ENCODE measurements at places on chromosomes 13 and 19. TPM values are rescaled to one million over a fixed set of nuclear protein-coding genes. Genes with fewer than 3 reads are reported as not detected.

Gene C19orf85
- not detected for polyA plus RNA-seq

DNA sequence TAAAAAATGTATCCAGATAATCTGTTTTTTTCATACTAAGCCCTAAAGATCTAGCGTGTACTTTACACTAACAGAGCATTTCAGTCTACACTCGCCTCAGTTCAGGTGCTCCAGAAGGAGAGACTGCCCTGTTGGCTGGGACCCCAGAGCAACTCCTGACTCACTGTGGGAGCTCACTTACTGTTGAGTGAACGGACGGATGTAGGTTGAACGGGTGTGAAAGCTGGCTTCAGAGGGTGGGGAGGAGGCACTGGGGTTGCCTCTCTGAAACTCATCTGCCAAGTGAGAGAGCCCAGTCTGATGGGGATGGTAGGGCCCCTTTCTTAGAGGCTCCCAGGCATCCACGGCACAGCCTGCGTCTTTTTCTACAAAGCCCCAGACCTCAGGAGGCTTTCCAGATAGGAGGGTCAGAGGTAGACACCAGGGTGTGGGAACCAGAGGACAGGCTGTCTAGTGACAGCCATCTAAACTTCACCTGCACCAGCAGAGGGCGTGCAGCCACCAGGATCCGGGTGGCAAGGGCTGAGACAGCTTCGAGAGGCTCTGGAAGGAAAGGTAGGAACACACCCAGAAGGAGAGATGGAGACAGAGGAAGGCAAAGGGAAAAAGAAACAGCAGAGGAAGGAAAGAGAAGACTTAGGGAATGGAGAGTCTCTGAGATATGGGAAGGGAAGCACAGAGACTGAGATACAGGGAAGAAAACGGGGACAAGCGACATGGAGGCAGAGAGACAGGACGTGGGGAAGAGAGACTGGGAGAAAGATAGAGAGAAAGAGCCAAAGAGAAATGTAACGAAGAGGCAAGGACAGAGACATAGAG, 3.7 kb downstream of the KASH5 start:
- H3K27ac ChIP-seq: no peak overlapping the region
- peaks cover 20% of the 10 kb centered on the region for H3K27me3 ChIP-seq
- H3K4me3 ChIP-seq: no peak overlapping the region
- no peaks in the 10 kb centered on the region for H3K36me3 ChIP-seq
- no peaks in the 10 kb centered on the region for H3K4me1 ChIP-seq

DNA sequence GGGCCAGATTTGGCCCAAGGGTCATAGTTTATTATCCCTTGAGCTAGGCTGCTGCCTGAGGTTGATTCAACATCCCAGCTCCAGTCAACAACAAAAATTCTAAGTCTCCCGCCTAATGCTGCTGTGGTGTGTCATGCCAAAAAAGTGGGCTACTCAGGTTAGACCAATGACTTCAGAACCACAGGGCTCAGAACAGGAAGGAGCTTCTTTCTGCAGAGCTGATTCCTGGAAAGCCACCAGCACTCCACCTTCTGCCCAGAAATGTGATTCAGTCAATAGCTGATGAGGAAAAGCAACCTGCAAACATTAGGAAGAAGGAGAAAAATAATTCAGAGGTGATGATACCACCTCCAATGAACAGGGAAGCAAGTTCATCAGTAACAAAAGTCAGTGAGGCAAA, 56.1 kb upstream of the SERPINE3 start:
- no peak overlapping the region for H3K27ac ChIP-seq
- H3K4me3 ChIP-seq: no peak overlapping the region
- no peaks in the 10 kb centered on the region for H3K36me3 ChIP-seq
- no peaks in the 10 kb centered on the region for H3K4me1 ChIP-seq
- H3K27me3 ChIP-seq: no peaks in the 10 kb centered on the region

DNA sequence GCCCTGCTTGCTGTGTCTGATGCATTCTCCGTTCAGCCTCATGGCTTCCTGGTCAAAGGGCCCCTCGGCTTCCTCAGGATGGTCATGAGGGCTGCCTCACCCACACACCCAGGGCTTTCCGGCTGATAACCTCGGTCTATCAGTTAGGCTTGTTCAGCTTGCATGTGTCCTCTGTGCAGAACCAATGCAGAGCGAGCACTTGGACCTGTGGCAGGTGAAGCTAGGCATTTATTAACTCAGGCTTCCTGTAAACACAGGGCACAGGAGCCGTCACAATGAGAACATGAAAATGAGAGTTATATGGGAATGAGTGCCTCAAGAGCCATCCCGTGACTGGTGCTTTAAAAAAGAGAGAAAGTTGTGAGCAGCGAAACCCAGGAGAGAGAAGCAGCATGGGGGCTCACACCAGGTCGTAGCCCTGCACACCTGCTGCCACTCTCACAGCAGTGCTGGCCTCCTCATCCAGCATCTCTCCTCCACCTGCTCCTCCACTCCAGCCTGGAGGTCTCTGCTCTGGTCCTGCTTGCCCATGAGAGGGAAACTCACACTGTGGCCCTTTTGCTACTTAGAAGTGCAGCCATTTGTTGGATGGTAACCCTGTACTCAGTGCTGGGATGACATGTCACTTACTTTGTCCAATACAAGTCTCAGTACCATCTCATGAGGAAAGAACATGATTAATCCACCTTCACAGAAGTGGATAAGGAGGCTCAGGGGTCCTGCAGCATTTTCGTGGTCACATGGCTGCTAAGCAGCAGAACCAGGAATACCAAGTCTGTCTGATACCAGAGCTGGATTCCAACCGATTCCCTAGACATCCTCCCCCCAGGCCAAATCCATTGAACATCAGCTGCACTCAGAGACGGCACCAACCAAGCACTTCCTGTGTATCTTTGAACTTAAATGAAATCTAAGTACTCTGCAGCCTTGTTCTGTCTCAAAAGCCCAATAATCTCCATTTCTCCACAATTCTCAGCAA, 50.5 kb upstream of the IRS2 start:
- no peak overlapping the region for H3K4me3 ChIP-seq
- peak overlapping the region; percentile 92 for H3K27ac ChIP-seq
- H3K36me3 ChIP-seq: no peaks in the 10 kb centered on the region
- no peaks in the 10 kb centered on the region for H3K27me3 ChIP-seq
- peak; percentile 97 for DNase-seq

Gene FFAR2
- polyA plus RNA-seq: 0.67 TPM

- H3K4me1 ChIP-seq: no peaks in the 10 kb centered on the region
- no peak overlapping the region for H3K27ac ChIP-seq
- no peaks in the 10 kb centered on the region for H3K27me3 ChIP-seq
- no peak overlapping the region for H3K4me3 ChIP-seq
Observed at GRCh38 chr13:48424212-48424611, 11.3 kb upstream of the LPAR6 start.
